Muscle of leg (tissue), 16 donors: ENCODE measurements at places on chromosomes 6 and 20. TPM values are rescaled to one million over a fixed set of nuclear protein-coding genes. Genes with fewer than 3 reads are reported as not detected.

- DNase-seq = peak; percentile 47
Observed at GRCh38 chr20:57049296-57049695, 217.1 kb downstream of the BMP7 start.

- DNase-seq = no peak
Observed at GRCh38 chr6:56065408-56065807, 182.0 kb downstream of the COL21A1 start.

DNA sequence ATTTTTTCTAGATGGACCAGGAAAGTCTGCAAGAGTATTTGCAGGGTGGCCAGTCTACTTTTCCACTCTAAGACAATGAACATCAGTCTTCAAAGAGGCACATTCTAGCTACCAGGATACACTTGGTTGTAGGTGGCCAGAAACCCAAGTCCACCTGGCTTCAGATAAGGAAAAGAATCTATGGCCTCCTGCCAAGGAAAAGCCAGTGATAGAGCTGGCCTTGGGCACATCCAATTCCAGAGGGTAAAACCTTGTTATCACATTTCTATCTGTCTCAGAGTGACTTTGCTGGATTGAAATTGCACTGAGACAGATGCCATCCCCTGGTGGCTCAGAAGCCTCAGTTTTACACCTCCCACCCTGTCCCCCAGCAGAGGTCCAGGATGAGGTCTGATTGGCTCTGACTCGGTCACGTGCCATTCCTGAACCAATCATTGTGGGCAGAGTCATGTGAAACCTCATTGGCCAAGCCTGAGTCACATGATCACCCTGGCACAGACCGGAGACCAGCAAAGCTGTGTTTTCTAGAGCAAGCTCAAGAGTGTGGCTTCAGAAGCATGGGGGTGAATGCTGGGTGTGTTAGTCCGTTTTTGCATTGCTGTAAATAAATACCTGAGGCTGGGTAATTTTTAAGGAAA is 497.4 kb upstream of the SULF2 start:
- no peak for DNase-seq

GRCh38 chr6:108655806-108656651 is 95.3 kb downstream of the FOXO3 start:
- DNase-seq = peak; percentile 97

DNA sequence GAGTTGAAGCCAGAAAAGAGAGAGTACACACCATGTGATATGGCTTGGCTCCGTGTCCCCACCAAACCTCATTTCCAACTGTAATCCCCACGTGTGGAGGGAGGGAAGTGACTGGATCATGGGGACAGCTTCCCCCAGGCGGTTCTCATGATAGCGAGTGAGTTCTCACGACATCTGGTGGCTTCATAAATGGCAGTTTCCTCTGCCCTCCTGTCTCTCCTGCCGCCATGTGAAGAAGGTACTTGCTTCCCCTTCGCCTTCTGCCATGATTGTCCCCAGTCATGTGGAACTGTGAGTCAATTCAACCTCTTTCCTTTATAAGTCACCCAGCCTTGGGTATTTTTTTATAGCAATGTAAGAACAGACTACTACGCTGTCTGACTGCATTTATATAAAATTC is 40.3 kb downstream of the TAF4 start:
- no peak for DNase-seq

- DNase-seq = no peak
Observed at GRCh38 chr20:24730750-24731149, 218.3 kb upstream of the CST7 start.

DNA sequence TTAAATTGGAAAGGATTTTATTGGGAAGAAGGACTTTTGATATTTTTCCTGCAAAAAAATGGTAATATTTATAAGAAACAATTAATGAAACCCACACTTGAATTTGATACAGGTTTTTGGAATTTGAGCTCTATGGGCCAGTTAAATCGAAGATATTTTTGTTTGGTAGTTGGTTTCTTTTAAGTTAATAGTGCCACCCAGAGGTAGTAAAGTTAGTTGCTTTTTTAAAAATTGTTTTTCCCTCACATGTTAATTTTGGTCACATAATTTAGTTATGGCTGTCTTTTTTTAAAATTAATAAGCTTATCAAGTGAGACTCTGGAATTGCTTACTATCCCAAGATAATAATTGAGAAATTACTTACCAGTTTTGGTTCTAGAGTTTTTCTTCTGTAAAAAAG is 7.1 kb downstream of the PRIM2 start:
- DNase-seq = no peak

The SLC17A9 gene
- total RNA-seq = 1.7 TPM

The MCUR1 gene
- 16.1 TPM for total RNA-seq

The SLC26A8 gene
- not detected for total RNA-seq

The DAAM2 gene
- total RNA-seq = 25.8 TPM

The MCHR2 gene
- not detected for total RNA-seq
